ENCODE measurements at places on chromosomes 3 and 15.

DNA sequence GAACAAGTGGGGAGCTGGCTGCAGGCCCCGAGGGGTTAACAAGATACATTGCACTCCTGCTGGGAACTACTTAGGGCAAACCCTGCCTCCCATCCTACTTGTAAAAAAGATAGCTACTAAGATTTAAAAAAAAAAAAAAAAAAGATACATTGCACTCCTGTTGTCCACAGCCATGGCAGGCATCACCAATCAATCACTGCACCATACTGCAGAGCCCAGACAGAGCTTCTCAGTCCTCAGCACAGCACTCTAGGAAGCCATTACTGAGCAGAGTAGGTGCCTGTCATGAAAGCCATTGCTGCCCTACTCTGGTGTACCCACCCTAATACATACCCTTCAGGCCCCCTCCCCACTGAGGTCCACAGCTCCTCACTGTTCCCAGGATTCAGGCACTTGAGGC lies 64.8 kb downstream of the RASGRF1 start:
- no peaks in the 10 kb centered on the region for H3K4me1 ChIP-seq
- H3K27me3 ChIP-seq: no peaks in the 10 kb centered on the region
- H3K36me3 ChIP-seq: no peaks in the 10 kb centered on the region
- H3K4me3 ChIP-seq: no peak overlapping the region

- H3K27ac ChIP-seq: no peak overlapping the region
- no peaks in the 10 kb centered on the region for H3K36me3 ChIP-seq
- DNase-seq: no peak
- no peak overlapping the region for H3K4me3 ChIP-seq
Measured at GRCh38 chr3:59334585-59334984, 284.8 kb upstream of the CFAP20DC start.

GRCh38 chr15:37548116-37548515 lies 386.3 kb upstream of the TMCO5A start:
- H3K4me3 ChIP-seq: no peak overlapping the region
- no peak overlapping the region for H3K27ac ChIP-seq
- no peak for DNase-seq
- H3K4me1 ChIP-seq: no peaks in the 10 kb centered on the region

DNA sequence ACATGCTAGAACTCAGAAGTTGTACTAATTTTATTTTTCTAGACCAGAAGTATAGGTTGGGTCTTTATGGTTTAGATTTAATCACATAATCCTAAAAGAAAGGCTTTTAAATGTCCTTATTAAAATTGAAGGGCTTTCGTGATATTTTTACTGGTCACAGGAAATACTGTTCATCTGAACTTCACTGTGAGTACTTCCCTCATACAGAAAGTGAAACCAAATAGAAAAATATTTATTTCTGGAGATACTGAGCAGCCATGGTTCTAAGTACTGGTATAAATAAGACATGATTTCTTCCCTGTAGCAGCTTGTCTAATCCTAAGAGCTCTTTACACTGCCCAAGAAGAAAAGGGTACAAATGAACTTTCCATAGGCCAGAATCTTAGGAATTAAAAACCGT lies 2.0 kb downstream of the SNRK start:
- peak overlapping the region; percentile 77 for H3K27ac ChIP-seq
- H3K4me3 ChIP-seq: peak overlapping the region; percentile 54
- H3K36me3 ChIP-seq: peaks cover 22% of the 10 kb centered on the region

GRCh38 chr3:49591615-49592014 lies 37.3 kb downstream of the BSN start:
- no peak overlapping the region for H3K27ac ChIP-seq
- DNase-seq: no peak
- no peaks in the 10 kb centered on the region for H3K27me3 ChIP-seq
- H3K4me3 ChIP-seq: no peak overlapping the region
- H3K4me1 ChIP-seq: no peaks in the 10 kb centered on the region

GRCh38 chr3:52123106-52123725 lies 31.0 kb downstream of the POC1A start:
- no peak overlapping the region for H3K27ac ChIP-seq
- no peaks in the 10 kb centered on the region for H3K4me1 ChIP-seq
- H3K36me3 ChIP-seq: peaks cover 86% of the 10 kb centered on the region
- H3K4me3 ChIP-seq: no peak overlapping the region

DNA sequence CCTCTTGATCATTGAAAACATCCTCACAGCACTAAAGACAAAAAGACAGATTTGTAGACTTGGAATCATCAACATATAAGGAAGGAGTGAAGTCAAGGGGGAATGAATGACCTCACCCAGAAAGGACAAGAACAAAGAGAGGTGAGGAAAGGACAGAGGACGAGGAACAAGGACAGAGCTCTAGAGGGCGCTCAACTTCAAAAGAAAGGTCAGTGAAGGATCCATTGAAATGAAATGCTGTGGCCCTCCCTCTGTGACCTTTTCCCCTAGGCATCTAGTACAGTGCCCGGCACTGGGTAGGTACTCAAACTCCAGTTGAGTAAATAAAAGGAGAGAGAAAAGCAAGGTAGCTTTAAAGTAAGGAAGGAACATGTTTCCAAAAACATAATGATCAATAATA lies 2.6 kb downstream of the ATP8B4 start:
- H3K4me1 ChIP-seq: no peaks in the 10 kb centered on the region
- no peak overlapping the region for H3K4me3 ChIP-seq
- H3K36me3 ChIP-seq: no peaks in the 10 kb centered on the region
- H3K27me3 ChIP-seq: peaks cover 5% of the 10 kb centered on the region
- H3K27ac ChIP-seq: no peak overlapping the region

DNA sequence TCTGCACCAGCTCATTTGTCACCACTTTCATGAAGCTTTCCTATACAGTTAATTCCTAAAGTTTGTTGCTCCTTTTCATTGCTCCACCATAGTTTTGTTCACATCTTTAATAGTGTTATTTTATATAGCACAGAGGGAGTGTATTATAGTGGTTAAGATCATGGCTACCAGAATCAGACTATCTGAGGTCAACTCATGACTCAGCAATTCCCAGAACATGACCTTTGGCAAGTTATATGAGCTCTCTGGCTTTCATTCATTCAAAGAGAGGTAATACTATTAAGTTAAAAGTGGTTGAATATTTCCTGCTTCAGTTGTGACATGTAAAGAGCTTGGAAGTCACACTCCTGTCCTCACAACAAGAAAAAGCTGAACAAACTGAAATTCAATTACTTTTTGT lies 1073.5 kb downstream of the NAALADL2 start:
- H3K27ac ChIP-seq: no peak overlapping the region
- no peak for DNase-seq
- H3K4me1 ChIP-seq: no peaks in the 10 kb centered on the region
- no peak overlapping the region for H3K4me3 ChIP-seq
- H3K36me3 ChIP-seq: no peaks in the 10 kb centered on the region
- H3K27me3 ChIP-seq: no peaks in the 10 kb centered on the region

GRCh38 chr15:101551696-101552591 lies 62.4 kb upstream of the PCSK6 start:
- DNase-seq: no peak
- no peaks in the 10 kb centered on the region for H3K27me3 ChIP-seq
- no peak overlapping the region for H3K27ac ChIP-seq
- H3K36me3 ChIP-seq: no peaks in the 10 kb centered on the region
- no peaks in the 10 kb centered on the region for H3K4me1 ChIP-seq
- H3K4me3 ChIP-seq: no peak overlapping the region
